ENCODE measurements at places on chromosomes 6 and 20. TPM values are rescaled to one million over a fixed set of nuclear protein-coding genes. Genes with fewer than 3 reads are reported as not detected.

DNA sequence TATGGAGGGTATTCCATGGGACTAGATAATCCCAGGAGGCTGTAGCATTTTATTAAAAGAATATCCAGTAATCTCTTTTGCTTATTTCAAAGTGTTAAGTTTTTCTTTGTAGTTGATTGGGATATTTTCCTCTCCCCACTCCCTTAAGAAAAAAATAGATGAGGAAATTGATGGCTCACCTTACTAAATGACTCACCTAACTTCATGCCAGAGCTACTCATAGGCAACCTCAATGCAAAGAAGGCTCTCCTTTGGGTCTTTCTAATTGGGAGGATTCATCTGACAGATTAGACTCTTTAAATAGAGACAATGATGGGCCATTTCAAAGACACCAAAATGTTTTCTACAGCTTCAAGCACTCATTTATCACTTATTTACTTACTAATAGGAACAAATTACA, 528.5 kb upstream of the BTBD3 start:
- no peak for DNase-seq

DNA sequence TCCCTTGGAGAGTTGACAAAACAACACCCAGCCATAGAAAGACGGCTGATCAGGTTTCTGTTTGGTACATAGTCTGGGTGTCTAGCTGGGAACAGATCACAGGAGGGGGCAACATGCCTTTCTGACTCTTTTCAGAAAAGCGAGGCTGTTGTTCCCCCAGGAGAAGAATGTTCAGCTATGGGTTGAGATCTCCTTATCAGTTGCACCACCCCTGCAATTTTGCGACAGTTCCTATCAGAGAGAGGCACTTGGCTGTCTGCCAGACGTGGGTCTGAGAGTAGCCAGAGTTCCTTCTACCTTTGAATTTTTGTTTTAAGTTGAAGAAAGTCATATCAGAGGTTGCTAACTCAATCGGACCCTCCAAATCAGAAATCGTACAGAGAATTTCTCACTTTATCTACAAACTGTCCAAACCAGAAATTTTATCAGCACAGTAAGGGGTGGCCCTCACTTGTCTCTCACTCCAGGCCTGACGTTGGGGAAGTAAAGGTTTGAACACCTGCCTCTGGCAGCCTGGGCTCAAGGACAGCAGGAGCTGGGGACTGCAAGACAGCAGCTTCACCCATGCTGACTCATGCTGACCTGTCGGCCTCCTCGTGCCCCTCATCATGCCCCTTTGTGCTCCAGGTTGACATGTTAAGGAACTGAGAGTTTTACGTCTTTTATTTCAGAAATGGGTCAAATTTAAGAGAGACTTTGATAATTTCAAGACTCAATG, 42.3 kb downstream of the TMC2 start:
- peak; percentile 48 for DNase-seq

DNA sequence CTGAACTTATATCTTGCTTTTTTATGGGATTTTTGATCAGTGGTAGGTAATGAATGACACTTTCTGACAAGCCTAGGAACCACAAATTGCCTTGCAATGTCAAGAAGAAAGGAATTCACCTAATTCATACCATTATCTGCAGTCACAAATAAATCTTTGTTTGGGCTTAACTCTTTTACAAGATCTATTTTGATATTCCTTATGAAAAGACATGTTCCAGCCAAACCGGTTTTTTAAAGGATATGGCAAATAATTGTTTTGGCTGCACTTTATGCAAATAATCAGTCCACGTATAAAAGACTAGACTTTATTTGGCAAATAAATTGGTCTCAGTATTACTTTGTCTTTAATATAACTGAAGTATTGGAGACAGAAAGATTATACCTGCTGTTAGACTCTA, 771.7 kb upstream of the ADGRB3 start:
- no peak for DNase-seq

- DNase-seq, result no peak
Measured at GRCh38 chr6:14499841-14500240, 382.3 kb downstream of the CD83 start.

Gene NKAIN2
- 1.5 TPM for polyA plus RNA-seq

Gene SRPK1
- polyA plus RNA-seq, result 7.8 TPM
